ENCODE measurements at places on chromosomes 3 and 15.

GRCh38 chr15:75749820-75750219 is 37.2 kb upstream of the CSPG4 start:
- DNase-seq = no peak

DNA sequence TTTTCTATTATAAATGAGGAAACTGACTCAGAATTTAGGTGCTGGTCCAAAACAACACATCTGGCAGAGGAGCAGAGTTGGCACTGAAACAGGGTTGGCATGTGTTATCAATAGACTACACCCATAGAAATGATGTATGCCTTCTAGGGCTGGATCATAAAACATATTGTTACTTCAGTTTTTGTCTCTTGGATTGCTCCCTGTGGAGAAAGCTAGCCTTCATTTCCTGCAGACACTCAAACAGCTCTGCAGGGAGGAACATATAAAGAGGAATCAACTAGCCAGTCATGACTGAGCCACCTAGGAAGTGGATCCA is 507 bp upstream of the MRPL3 start:
- no peak for DNase-seq

- DNase-seq = no peak
Measured at GRCh38 chr3:78993375-78993774, 774.4 kb downstream of the ROBO1 start.

DNA sequence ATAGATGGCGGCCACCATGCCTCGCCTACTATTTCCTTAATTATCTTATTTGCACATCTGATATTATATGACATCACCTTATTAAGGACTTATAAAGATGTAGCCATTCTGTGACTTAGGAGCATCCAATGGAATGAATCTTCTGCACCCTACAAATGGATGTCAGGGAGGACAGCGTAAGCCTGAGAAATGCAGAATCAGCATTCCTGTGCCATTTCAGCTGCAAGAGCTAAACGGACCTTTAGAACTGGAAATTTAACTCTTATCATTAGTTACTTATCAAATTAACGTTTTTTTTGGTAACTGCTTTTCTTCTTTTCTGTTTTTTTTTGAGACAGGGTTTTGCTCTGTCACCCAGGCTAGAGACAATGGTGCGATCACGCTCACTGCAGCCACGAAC is 65.6 kb downstream of the LMLN start:
- no peak for DNase-seq

DNA sequence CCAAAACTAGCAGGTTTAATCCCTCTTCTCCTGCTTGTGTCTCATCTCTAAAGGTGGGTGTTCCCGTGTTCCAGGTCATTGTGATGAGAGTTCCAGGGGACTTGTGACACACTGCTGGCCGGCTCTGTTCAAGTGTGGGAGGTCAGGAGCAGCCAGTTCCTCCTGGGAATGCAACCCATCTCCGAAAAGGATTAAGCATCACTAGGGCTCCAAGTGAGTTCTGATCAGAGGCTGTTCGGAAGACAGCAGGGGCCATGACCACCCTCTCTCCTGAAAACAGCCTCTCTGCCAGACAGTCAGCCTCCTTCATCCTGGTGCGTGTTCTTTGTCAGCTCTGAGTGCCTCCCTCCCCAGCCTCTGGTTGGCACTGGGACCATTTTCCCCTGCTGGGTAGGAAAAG is at the start of gene TBC1D21:
TSS of gene TBC1D21 (plus strand) at position 109 of the 400 bp plus-strand sequence. CDS start at position 255, 146 bp downstream.
- DNase-seq = no peak

DNA sequence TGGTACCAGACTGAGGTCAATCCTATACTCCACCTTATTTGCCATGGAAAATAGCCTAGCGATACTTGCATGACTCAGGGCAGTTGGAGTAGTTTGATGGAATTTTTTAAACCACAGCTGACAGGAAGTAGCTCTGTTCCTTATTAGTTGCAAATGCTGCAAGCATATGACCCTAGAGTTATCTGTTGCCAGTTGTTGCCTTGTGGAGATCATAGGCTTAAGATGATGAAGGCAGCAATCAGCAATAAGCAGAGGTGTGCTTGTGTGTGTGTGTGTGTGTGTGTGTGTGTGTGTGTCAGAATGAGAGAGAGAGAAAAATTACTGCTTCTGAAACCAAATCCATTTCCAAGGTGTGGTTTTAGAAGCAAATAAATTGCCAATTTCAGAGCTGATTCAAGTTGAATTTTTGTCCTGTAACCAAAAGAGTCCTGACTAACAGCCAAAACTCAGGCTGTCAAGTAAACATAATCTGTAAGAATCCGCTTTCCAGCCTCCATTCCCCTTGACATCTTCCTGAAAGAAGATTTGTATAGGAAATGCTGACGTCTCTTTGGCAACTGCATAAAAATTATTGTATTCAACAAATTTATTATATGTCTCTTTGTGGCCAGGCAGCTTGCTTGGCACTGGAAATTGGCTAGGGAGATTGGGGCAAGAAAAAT is 141.2 kb downstream of the SERPINI1 start:
- DNase-seq = no peak

GRCh38 chr3:61157414-61157813 is 93.8 kb downstream of the FHIT start:
- DNase-seq = peak; percentile 18

- no peak for DNase-seq
Measured at GRCh38 chr3:16846373-16847080, 38.2 kb upstream of the PLCL2 start.

GRCh38 chr3:157082305-157082982 is 77.5 kb downstream of the CCNL1 start:
- DNase-seq = no peak

DNA sequence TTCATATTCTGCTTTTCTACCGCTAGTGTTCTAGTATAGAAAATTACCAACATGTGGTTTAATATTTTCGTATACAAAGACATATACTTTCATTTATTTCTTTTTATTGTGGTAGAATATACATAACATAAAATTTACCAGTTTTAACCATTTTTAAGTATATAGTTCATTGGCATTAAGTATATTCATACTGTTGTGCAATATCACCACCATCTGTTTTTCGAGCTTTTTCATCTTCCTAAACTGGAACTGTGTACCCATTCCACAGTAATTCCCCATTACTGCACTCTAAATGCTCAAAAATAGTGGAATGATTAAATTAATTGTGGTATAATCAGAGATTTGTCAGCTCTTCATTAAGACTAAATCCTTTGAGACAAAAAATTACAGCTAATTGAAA is 62.9 kb downstream of the ECT2 start:
- DNase-seq = no peak

GRCh38 chr3:174168026-174168425 is 691.1 kb upstream of the NAALADL2 start:
- no peak for DNase-seq

DNA sequence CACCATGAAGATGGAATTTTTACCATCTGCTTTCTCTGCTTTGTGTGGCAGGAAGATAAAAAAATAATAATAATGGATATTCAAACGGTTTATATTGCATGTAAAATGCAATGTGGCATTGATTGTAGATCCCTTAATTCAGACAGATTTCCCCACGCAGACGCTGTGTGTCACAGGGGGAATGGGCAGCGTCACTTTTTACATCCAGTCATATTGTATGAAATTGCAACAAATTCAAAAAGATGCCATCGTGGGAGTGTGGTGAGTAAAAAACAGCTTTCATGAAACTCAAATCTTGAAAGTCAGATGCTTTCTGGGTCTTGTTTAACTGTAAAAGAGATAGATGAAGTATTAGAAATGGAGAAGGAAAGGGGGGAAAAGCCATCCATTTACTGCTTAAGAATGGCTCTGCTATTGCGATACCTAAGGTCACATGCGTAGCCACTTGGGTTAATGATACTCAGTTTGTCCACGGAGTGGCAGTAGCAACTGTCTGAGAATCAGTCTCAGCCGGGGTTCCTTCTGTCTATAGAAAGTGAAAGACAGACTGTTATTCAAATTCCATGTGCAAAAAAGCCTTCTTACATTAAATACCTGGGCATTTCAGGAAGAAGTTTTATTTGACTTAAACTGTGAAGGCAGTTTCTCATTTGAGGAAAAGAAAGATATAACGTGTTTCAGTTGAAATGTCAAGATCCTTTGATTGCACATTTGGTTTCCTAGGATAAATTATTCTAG is 28.5 kb downstream of the BTD start:
- DNase-seq = peak; percentile 79

- DNase-seq = no peak
Measured at GRCh38 chr3:194339840-194340239, 11.3 kb downstream of the CPN2 start.

DNA sequence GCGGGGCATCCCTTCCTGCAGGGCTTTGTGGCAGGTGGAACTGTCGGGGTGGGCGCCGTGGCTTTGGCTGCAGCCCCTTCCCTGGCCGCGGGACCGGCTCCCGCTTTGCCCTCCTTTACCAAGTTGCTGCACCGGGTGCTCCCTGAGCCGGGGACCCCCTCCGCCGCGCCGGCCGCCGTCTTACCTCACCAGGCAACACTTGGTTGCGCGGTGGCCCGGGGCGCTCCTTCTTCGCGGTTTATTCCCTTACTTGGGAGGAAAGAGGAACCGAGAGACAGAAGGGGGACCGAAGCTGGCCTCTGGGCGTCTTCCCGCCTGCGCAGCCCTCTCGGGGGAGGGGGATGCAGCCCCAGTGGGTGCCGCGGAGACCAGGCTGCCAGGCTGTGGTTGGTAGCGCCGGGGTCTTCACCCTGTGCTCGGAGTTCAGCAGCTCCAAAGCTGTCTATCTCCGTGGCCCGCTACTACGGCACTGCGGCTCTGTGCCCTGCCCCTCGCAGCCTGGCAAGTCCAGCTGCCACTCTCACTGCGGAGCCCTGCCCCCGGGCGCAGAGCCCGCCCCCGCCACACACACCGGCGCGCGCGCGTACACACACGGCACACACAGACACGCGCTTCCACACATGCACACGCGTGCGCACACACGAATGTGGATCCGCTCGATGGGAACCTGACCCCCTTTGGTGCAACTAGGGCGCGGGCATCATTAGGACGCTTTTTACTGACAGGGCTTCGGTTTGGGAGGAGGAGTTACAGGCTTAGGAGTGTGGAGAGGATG is at the start of gene DGKG:
TSS of gene DGKG (minus strand) at position 473 of the 775 bp plus-strand sequence. CDS start 41,775 bp downstream, outside the sequence.
- DNase-seq = peak; percentile 80

DNA sequence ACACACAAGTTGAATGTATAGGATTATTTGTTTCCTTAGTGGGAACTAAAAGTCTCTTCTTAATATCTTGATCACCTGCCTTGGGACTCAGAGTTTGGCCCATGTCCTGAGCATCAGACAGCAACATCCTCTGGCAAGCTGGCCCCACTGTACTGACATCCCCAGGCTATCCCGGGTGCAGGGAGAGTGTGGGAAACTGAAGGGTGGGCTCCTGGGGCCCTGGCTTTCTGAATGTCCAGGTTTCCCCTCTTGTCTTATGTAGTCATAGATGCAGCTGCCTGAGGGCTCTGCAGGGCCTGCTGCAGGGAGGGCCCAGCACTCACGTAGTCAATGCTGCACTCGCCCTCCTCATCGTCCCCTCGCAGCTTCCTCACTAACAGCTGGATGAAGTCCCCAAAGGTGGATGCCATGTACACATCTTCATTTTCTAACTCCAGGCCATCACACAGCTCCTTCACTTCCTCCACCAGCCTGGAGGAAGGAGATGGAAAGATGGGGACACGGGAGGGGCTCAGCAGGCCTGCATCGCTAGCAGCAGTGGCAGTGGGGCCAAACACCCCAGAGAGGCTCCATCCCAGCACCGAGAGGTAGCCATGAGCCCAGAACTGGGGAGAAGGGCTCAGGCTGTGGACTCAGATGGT is 42.8 kb downstream of the ALDH1L1 start:
- no peak for DNase-seq

DNA sequence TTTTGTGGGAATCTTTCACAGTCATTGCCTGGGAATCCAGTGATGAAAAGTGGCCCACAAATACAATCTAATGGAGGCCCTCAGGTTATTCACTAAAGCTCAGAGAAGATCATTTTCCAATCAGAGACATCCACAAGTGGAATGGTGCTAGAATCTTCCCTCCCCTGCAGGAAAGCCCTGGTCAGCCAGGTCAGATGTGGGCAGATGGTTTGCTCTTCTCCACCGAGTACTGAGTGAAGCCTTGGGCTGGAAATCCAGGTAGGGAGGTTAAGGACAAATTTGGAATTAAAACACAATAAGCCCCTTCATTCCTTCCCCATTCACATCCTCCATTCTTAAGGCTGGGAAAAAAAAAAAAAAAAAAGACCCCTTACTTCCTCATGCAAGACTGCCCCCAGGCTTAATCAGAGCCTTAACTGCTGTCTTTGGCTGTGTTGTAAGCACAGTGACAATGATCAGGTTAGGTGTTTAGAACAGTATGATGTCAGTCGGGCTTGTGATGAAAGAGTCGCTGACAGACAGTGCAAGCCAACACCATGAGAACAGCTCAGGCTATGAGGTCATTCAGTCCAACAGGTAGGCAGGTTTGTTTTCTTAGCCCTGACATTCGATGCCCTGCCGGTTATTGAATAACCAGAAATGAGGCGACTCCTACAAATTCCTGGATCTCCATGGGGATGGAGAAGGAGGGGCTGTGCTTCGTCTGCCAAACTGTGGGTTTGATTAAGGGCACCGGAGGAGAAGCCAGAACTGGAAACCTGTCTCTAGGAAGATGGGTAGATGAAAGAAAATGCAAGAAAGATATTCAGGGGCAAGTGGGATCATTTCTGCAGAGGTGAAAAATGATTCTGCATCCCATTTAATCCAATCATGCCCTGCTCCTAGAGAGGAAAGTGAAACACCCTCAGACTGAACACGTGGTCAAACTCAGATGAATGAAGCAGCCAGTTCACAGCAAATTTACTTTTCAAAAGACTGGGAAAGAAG is 23.5 kb upstream of the HES1 start:
- no peak for DNase-seq

- DNase-seq = no peak
Measured at GRCh38 chr3:126665959-126666657, 11.2 kb upstream of the TXNRD3 start.

DNA sequence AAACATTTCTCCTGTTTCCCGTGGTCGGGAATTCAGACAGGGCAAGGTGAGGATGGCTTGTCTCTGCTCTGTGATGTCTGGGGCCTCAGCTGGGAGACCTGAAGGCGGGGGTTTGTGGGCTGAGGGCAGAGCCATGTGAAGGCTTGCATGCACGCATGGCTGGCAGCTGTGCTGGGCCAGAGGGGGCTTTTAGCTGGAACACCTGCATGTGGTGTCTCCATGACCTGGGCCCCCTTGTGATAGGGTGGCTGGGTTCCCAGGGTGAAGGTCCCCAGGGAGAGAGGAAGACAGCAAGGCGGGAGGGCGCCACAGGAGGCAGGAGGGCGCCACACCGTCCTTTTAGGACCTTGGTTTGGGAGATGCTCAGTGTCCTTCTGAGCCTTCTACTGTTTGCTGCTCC is 101.6 kb upstream of the PRR23E start:
- no peak for DNase-seq

DNA sequence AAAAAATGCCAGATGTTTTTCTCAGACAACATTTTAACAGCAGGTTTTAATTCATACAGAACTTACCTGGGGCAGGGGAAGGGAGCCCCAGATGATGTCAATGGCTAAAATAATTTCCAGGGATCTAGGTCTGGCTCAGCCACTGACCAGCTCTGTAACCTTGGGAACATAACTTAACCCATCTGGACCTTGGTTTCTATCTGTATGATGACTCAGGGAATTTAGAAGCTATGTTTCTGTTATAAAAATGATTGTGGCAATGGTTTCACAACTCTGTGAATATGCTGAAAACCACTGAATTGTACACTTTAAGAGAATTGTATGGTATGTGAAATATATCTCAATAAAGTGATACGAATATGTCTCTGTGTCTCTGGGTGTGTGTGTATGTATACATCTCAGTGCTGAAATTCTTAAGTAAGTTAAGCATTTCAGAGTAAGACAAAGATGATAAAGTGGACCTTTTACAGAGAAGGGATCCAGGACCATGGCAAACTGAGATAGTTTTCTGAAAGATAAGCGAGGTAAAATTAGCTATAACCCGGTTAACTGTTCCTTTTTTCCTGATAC is 2.9 kb downstream of the SH3GL3 start:
- no peak for DNase-seq
